ENCODE measurements at places on chromosomes 3 and 15.

DNA sequence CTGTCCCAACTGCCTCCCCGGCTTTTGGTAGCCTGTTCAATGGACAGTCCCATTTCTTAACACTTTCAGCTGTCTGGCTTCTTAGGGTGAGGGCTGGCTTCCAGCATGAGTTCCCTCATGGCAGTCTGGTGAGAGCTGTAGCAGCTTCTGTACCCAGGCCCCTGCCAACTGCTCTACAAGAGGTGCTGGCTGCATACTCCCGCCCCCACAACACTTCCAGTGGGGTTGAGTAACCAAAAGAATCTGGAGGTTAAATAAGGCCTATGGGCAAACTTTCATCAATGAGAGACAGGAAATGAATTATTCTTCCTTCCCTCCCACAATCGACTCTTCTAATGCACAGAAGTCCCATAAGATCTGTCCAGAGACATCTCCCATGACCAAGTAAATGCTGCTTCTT lies 145.0 kb downstream of the NEK10 start:
- DNase-seq, result no peak

- no peak for DNase-seq
Observed at GRCh38 chr3:34669490-34669889, 871.1 kb downstream of the PDCD6IP start.

GRCh38 chr3:8567784-8568575 lies 66.4 kb downstream of the LMCD1 start:
- no peak for DNase-seq

- no peak for DNase-seq
Observed at GRCh38 chr3:171822431-171823106, 12.3 kb upstream of the PLD1 start.

GRCh38 chr15:88243895-88244787 lies 12.4 kb downstream of the NTRK3 start:
- DNase-seq, result no peak

DNA sequence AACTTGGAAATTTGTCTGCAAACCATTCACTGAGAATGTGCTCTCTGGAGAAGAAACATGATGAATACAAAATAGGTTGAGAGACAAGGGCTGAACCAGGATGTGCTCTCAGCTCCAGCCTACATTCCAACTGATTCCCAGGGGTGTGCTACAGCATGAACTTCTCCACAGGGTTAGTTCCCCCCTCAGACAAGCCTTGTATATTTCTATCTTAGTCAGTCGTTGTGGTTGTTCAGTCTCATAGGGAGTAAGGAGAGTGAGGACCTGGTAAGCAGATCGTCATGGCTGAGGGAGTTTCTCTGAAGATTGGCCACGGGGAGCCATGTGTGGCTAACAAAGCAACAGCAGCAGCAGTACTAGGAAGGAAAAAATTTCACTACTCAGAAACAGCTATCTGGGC lies 919.7 kb upstream of the CADM2 start:
- no peak for DNase-seq

DNA sequence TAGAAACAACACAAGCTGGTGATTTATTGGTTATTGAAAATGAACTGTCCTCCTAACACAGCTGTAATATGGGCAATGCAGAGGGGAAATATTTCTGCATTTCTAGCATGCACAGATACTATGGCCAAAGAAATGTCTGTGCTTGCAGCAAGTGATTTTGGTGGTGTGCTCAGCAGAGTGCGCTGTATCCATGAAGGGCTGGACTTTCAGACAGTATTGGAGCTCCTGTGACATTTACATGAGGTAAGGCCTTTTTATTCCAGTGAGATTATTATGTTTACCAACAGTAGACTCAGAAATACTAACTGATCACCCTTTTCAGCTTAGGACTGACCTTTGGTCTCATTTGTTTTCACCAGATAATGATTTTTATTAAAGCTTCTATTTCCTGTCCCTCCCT lies 1302.6 kb upstream of the EPHA6 start:
- DNase-seq, result no peak

DNA sequence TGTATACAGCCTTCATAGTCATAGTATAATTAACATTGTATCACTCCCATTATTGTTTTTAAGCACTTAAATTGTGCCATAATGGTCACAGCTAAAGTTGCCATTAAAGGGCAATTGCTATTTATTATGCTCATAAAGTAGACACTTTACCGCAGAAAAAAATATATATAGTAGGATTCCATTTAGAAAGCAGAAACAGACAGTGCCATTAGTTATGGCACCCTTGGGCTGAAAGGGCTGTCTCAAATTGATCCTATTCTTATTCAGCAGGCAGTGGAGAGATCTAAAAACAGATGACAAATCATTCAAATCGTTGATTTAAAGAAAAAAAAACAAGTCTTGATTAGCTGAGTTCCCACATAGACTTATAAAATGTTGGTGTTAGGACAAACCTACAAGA lies 514.2 kb upstream of the ROBO2 start:
- no peak for DNase-seq
